ENCODE measurements at places on chromosomes 16 and 17.
A peak's percentile ranks its signal among the peaks of the same experiment; 100 is the strongest.

DNA sequence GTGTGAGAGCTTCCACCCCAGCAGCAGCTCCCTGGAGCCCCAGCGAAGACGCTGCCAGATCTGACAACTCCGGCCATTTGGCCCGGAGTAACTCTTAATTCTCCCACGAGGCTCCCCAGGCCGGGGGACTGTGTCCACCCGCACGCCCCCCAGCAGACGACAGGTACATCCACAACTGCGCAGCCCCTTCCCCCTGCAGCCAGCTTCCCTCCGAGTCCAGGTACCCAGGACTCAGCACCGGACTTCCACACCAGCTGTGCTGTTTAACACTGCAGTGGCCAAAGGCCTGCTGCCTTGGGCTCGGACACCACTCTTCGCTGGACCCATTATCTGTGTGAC is 7.2 kb downstream of the SYNGR2 start:
- DNase-seq = no peak

GRCh38 chr17:74212209-74212912 is 1.0 kb upstream of the TTYH2 start:
- peak; percentile 14 for DNase-seq

DNA sequence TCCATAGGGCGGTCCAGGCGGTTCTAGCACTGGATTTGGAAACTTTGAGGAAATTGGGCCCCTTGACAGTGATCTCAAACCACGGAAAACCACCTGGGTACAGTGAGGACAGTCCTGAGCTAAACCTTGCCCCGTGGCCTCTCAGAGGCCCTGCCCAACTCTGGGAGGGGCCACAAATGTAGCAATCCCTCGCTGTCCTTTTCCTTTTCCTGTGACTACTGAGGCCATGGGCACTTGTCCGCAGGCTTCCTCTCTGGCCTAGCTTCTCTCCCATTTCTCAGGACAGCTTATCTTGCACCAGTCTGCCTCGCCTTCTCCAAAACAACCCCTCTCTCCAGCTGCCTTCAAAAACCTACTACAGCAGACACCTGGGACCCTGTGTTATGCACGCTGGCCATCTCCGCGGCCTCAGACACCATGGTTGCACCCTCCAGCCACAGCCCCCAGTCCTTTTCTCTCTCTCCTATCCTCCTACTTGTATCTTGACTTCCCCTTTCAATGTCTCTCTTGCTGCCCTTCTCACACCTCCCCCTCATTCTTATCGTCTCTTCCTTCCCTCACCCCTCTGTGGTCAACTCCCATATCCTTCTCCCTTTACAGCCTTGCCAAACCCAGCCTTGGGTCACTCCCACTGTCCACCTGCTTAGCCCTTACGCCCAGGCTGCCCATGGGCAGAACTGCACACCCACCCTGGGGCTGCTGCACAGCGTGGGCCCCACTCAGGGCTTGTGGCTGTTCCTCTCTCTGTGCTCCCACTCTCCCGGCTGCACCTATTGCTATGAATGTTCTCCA is 7.6 kb downstream of the SCPEP1 start:
- DNase-seq = no peak

DNA sequence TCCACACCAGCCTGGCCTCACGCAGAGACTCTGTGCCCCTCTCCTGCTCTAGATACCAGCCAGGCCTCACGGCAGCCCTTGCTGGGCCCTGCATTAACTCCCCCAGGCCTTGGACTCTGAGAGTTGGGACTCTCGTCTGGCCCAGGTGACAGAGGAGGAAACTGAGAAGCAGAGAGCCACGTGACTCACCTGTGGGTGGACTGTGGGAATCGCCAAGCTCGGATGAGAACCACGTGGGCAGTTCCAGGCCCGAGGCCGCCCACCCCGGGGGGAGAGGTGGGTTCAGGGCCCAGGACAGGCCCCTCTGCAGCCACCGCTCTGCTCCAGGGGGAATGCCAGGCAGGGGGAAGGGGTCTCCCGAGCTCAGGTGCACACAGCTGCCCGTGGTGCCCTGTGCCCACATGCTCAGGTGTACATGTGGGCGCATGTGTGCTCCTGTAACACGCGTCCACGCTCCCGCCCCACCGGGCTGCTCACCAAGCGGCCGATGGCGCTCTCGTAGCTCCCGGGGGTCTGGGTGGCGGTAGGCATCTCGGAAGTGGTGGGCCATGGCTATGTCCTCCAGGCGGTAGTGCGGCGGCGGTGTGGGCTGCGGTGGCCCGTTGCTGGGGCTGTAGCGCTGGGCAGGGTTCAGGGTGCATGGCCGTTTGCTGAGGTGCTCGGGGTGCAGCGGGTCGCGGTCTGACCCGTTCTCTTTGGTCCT is 18.3 kb upstream of the PABPN1L start:
- DNase-seq = no peak

GRCh38 chr17:59561042-59561441 is 4.4 kb upstream of the DHX40 start:
- peak; percentile 10 for DNase-seq

DNA sequence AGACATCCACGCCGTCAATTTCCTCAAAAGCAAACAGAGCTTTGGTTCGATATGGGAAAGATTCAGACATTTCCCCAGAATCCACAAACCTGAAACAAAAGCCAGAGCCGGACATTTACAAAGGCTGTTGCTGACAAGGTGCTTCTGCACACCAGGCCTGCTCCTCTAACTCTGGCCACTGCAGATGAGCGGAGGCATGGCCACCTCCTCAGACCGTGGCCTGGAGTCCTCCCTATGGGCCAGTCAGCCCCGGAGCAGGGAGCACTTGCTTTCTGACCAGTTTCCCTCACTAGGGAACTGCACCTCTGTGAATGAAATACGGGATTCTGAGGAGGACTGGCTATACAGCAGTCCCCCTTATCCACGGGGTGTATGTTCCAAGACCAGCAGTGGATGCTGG is 22.3 kb upstream of the TRAP1 start:
- no peak for DNase-seq

- DNase-seq = no peak
Observed at GRCh38 chr17:77237232-77238008, 96.7 kb downstream of the SEC14L1 start.

DNA sequence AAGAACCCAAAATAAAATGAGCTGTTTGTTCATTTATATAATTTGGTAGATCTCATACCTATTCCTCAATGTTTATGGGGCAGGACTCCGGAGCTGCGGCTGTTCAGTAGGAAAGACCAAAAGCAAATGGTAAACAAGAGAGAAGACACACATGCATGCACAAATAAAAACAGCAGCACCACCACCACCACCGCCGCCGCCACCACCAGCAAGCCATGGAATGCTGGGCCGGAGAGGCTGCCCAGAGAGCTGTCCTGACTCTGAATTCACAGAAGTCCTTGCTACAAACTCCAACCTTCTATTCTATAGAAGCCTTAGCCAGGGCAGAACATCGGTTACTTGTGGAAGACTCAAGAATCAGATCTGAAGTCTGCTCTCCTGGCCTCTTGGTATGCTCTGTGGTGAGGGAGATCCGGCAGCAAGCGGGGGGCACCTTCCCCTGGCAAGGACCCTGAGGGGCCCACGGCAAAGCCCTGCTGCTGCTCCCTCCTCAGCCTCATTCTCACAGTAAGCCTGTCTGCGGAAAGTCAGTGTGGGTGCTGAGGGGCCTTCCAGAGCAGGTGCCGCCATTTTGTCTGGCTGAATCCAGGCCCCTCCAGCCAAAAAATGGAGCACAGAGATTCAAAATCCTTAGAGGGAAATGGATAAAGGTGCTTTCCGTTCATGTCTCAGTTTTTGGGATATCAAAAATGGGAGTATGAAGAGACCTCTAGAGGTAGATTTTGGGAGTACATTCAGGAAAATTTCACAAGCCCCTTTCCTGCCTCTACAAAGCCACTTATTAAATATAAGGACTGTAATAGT is 6.4 kb upstream of the FOXJ1 start:
- DNase-seq = no peak

- DNase-seq = no peak
Observed at GRCh38 chr16:72051818-72052217, 2.5 kb upstream of the HP start.

- DNase-seq = peak; percentile 62
Observed at GRCh38 chr16:47142821-47143676, 696 bp downstream of the NETO2 start.

GRCh38 chr16:30112197-30113030 is 923 bp downstream of the GDPD3 start:
- DNase-seq = peak; percentile 49

GRCh38 chr17:39235555-39236449 is 10.1 kb upstream of the STAC2 start:
- peak; percentile 60 for DNase-seq

GRCh38 chr16:28501258-28502232 is 5.1 kb downstream of the IL27 start:
- no peak for DNase-seq

- DNase-seq = no peak
Observed at GRCh38 chr16:88798772-88799455, 4.7 kb upstream of the CDT1 start.

GRCh38 chr17:56653877-56654276 is 60.4 kb downstream of the NOG start:
- DNase-seq = peak; percentile 56

DNA sequence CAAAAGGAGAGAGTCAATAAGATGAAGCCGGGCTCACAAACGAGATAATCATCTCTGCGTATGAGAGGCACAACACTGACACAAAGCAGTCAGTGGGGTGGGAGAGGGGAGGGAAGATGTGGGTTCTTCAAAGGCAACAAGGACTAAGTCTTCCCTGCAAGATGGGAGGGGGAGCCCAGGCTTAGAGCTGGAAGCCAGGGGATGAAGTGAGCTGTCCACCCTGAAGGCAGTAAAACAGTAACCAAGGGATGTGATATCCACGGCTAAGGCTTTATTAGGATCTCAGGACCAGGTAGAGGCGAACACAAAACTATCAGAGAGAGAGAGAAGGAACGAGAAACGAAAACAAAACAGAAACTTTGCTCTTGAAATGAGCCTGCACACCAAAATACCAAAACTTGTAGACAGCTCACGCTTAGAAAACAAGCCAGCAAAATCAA is 115.9 kb downstream of the DYNLRB2 start:
- DNase-seq = peak; percentile 42

GRCh38 chr16:89958068-89958467 is 9.5 kb downstream of the DEF8 start:
- DNase-seq = no peak

- no peak for DNase-seq
Observed at GRCh38 chr17:14436266-14436665, 135.4 kb downstream of the HS3ST3B1 start.

DNA sequence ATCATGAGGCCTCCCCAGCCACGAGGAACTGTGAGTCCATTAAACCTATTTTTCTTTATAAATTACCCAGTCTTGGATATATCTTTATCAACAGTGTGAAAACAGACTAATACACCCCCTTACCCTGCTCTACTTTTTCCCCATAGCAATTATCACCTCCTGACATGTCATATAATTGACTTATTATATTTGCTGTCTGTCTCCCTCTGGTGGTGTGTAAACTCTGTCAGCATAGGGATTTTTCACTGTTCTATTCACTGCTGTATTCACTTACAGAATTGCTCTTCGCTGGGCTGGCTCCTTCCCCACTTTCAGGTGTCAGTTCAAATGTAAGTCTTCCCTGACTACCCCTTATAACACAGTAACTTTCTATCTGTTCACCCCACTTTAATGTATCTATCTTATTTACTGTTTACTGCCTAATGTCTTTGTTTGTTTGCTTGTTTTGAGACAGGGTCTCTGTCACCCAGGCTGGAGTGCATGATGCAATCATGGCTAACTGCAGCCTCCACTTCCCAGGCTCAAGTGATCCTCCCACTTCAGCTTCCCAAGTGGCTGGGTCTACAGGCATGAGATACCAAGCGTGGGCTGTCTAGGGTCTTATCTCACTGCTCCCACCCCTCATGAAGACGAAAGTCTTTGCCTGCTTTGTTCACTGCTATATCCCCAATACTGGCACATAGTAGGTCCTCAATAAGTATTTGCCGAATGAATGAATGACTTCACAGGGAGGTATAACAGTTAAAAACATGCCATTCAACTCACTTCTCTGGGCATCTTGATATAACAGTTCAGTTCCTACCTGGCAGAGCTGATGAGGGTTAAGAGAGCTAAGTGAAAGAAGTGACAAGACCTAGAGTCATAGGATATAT is 52.4 kb upstream of the CDH3 start:
- peak; percentile 31 for DNase-seq

DNA sequence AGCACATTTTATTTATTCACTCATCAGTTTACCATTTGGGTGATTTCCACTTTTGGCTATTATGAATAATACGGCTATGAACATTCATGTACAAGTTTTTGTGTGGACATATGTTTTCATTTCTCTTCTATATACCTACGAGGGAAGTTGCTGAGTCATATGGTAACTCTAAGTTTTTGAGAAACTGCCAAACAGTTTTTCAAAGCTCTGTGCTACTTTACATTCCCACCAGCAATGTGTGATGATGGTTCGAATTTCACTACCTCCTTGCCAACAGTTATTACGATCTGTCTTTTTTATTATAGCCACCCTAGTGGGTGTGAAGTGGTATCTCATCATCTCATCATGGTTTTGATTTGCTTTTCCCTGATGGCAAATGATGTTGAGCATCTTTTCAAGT is 63.7 kb upstream of the MRTFB start:
- no peak for DNase-seq

DNA sequence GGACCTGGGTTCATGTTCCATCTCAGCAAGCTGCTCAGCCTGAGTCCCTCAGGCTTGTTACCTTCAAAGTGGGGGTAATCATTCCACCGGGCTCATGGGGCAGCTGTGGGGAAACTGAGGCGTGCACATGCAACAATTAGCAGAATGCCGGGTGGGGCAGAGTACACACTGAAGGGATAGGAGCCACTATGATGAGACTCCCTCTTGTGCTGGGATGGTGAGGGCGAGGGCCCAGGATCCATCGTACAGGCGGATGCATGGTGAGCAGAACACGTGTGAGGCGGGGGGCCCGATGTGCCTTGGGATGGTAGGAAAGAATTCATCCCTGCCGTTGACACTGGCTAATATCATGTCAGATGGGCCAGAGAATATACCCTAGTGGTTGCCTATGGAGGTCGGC is 25.5 kb upstream of the MAP3K14 start:
- DNase-seq = no peak

DNA sequence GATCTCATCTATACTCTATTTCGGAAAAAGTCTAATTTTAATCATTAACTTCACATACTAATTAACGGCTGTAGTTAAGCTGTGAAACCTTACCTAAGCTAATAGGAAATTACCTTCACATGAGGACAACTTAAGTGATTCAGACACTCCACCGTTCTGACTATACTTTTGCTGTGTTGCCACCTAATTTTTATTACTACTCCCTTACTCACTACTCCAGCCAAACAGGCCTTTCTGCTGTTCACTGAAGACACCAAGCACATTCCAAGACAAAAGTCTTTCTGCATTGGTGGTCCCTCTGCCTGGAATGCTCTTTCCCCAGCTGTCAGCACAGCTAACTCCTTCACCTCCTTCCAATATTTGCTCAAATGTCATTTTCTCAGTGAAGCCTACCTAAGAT is 1.3 kb downstream of the CMTR2 start:
- DNase-seq = no peak

DNA sequence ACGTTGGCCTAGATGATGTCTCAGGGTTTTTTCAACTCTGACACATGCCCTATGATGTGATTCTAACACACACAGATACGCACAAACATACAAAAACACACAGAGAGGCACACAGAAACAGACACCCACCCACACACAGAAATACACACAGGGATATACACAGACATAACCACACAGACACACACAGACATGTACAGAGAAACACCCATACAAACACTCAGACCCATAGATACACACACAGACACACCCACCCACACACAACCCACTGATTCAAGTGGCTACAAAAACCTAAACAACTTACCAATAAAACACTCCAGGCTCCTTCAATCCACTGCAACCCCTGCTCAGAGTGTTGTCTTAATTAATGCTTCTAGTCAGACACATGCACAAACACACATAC is 244.6 kb upstream of the CCL2 start:
- DNase-seq = no peak

GRCh38 chr17:36705874-36706731 is 104.7 kb downstream of the MRM1 start:
- DNase-seq = peak; percentile 43
